ENCODE measurements at places on chromosomes 16 and 17.

- DNase-seq: no peak
Measured at GRCh38 chr16:30094541-30095165, 1.4 kb downstream of the YPEL3 start.

- DNase-seq: no peak
Measured at GRCh38 chr16:30697264-30698138, 1.5 kb upstream of the SRCAP start.

- DNase-seq: no peak
Measured at GRCh38 chr16:85534536-85535351, 78.4 kb upstream of the GSE1 start.

- DNase-seq: no peak
Measured at GRCh38 chr17:50708050-50709000, 611 bp upstream of the ANKRD40 start.

- DNase-seq: no peak
Measured at GRCh38 chr16:20675488-20676267, 21.8 kb downstream of the ACSM1 start.

DNA sequence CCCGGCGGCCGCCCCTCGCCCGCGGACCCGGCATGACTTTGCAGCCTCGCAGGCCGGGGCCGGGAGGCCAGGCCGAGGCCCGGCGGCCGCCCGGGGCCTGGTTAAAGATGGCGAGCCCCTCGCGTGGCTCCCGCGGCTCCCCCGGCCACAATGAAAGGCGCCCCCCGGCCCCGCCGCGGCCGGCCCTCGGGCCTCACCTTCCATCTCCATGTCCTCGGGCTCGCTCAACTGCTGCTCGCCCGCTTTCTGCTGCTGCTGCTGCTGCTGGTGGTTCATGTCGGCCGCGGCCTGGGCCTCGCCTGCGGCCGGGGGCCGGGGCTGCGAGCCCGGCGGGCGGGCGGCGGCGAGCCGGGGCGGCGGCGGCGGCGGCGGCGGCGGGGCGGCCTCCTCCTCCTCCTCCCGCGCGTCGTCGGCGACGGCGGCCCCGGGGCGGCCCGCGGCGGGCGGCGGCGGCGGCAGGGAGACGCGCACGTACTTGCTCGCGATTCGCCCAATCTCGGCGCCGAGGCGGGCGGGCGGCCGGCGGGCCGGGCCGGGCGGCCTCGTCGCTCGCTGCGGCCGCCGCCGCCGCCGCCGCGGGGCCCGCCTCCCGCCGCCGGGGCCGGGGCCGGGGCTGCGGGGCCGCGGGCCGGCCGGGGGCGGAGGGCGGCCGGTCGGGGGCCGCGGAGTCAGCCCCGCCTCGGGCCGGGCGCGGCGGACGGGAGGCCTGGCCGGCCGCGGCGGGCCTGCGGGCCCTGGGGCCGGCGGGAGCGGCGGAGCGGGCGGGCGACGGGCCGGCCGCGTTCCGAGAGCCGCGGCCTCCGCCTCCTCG, 491 bp downstream of the USP7 start:
- no peak for DNase-seq

- no peak for DNase-seq
Measured at GRCh38 chr17:78735832-78736525, 46.1 kb downstream of the CYTH1 start.

DNA sequence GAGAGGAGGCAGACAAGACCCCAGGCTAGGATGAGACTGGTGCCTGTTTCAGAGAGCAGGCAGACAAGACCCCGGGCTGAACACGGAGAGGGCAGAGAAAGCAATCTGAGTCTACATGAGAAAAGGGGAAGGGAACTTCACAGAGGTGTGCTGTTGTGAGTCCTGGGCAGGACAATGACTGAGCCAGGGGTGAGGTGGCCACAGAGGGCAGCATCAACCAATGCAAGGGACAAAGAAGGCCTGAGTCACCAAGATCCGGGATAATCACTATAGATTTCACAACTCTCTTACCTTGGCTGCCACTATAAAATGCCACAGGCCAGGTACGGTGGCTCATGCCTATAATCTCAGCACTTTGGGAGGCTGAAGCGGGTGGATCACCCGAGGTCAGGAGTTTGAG, 89.0 kb downstream of the SLC39A11 start:
- no peak for DNase-seq
